Endothelial cell (in vitro differentiated cells): ENCODE measurements at places on chromosomes 1 and 21. TPM values are rescaled to one million over a fixed set of nuclear protein-coding genes. Genes with fewer than 3 reads are reported as not detected.

Gene SAMD13
- 1.8 TPM for total RNA-seq

- no peak for DNase-seq
Measured at GRCh38 chr1:60078182-60078581, 4.6 kb upstream of the C1orf87 start.

DNA sequence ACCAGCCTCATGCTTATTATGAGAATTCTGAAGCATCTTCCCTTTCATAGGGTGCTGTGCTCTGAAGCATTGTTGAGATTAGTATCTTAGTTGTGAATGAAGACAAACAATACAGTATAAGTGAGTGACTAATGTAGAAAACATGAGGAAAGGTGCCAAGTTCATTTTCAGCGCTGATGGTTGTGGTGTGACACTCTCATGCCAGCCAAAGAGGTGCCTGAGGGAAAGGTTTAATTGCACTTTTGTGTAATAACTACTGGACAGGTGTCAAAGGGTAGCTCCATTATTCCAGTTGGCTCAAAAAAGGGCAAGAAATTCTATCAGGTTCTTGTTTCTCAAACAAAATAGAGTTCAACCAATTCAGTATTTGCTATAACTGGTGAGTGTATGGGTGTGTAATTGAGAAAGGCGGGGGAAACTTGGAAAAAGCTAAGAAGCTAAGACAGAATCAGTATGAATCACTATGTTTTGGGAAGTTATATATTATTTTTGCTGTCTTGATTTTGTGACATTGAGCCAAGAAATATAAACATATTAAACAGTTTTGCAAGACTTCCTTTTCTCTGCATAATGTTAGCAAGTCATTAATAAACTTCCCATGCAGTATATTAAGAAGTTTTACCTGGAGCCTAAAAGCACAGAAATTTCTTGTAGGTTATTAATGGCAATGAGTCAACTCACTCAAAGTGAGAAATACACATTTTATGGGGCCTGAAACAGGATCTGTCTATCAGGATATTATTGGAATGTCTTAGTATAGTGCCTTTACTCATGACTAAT is 31.8 kb downstream of the KCNK2 start:
- DNase-seq, result no peak

DNA sequence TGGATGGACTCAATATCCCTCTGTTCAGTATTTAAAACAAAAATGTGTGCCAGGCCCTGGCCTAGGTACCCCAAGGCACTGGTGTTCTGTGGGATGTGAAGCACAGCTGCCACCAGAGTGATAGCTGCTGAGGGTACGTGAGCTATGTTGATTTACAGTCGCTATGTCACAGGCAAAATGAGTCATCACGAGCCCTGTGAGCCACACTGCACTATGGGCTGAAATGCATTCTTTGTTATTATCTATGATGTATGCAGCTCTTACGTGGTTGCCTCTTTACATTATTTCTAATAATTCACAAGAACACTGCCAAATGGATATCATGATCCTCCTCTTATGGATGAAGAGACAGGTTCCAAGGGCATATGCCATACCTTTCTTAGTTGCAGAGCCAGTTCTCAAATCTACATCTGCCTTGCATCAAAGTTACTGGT is 2.1 kb downstream of the TEX38 start:
- no peak for DNase-seq

Gene KCNA3
- total RNA-seq, result 0.26 TPM
